Heart left ventricle (tissue), 16 donors: ENCODE measurements at places on chromosomes 6 and 20.

DNA sequence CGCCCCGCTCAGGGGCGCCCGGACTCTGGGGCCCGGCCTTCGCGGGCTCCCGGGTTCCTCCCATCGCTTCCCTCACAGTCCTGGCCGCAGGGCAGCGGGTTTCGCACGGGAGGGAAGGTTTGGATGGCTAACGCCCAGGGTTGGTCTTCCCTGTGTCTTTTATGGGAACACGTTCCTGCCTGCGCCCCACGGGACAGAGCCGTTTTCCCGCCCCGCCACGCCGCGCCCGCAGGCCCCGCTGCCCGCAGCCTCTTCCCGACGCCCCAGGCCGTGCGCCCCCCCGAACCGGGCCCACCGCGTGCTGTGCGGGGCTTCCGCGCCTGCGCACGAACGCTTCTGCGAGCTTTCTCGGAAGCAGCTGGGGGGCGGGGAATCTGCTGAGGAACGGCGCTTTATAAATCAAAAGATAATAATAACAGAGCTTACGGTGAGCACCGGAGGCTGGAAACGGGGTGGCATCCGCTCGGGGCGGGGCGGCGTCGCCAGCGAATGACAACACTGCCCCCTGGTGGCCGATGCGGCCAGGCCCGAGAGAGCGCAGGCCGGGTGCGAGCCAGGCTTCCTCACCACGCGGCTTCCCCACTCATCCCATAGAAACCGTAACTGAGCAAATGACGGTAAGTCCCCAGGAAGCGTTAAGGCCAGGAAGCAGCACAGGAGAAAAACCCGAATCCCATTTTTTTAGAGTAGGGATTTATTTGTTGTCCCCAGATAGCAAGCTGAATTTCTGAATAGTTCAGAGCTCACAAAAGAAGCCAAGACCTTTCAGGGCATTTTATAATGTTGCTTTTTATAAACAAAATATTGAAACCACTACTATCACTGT lies 116.4 kb downstream of the MYLK4 start:
- DNase-seq = peak; percentile 88

DNA sequence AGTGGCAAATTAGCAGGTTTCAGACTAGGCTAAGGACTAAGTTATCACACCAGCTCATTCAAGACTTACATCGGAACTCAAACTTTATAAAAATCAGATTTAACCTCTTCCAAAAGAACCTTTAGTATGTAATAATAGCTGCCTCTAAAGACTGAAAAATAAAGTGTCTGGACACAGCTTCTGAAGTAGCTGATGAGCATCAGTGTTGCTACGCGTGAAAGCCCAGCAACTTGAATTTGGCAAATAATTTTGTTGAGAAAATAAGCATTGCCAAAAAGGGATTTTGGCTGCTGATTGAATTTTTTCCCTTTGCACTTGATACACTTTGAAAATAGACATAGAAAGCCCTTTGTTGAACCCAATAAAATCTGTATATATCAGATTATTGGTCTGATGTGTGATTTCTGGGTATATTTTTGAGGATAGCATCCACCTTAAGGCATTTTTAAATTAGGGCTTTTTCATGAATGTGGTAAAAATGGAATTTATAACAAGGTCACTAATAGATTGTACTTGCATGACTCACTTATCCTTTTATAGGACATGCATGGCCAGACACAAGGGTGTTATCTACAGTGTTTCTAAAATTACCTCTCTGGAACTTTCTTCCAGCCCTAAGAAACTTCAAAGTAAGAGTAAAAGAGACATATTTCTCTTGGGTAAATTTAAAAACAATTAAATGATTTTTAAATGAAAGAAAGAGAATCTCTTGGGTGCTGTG lies 350.4 kb downstream of the TENT5A start:
- no peak for DNase-seq

- no peak for DNase-seq
These were observed 497.1 kb upstream of the ARID1B start for GRCh38 chr6:156280065-156280464.

DNA sequence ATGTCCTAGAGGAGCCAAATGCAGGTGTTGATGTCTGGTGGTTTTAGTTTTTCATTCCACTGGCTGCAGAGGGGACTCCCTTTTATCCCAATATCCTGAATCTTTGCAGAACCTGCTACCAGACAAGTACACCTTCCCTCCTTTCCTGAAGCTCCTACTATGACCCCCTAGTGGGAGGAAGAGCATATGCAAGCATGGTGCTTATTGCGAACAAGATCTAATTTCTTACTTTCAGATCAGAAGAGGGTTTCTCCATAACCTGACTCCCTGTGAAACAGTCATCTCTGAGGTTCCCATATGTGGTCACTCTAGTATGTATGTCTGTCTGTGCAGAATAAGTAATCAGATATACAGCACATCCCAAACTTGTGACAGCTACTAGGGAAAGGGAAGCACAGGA lies 277.2 kb downstream of the ARHGAP18 start:
- no peak for DNase-seq

GRCh38 chr6:15481390-15482291 lies 181.2 kb downstream of the DTNBP1 start:
- DNase-seq = no peak

GRCh38 chr6:33843131-33844121 lies 39.6 kb upstream of the MLN start:
- DNase-seq = no peak

DNA sequence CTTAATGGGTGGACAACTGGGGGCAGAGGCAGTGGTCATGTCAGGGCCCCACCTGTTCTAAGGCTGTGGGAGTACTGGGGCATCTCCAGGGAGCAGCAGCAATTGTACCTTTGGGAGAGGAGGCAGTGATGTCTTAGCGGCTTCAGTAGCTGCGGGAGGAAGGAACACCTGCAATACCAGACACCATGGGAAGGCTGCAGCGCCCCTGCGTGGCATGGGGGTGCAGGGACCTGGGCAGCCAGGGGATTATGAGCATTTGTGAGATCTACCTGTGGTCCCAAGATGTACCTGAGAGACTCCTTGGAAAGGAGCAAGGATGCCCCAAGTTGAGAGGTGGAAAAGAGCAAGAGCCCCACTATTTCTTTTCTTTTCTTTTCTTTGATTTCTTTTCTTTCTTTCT lies 112.1 kb upstream of the GPR6 start:
- no peak for DNase-seq

GRCh38 chr6:104682722-104683643 lies 176.7 kb downstream of the HACE1 start:
- peak; percentile 41 for DNase-seq

GRCh38 chr20:8287340-8287739 lies 155.3 kb downstream of the PLCB1 start:
- DNase-seq = no peak

GRCh38 chr6:108473197-108473596 lies 87.5 kb upstream of the FOXO3 start:
- no peak for DNase-seq

GRCh38 chr20:20785226-20785625 lies 72.8 kb upstream of the RALGAPA2 start:
- no peak for DNase-seq

DNA sequence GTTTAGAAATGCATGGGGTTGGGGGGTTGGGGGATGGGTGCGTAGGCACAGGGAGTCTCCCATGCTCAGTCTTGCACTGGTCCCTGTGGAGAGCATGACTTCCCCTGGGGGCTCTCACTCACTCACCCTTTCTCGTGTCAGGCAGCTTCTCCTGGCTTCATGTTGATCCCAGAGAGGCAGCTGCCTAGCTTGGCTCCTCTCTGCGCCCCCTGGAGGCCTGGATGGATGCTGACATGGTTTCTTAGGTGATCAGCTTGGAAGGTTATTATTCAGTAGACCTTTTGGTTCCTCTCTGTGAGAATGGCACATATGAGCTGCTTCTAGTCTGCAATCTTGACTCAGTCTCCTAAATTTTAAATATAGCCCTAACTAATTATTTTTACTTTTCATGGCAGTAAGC lies 109.3 kb upstream of the FAM83B start:
- no peak for DNase-seq

DNA sequence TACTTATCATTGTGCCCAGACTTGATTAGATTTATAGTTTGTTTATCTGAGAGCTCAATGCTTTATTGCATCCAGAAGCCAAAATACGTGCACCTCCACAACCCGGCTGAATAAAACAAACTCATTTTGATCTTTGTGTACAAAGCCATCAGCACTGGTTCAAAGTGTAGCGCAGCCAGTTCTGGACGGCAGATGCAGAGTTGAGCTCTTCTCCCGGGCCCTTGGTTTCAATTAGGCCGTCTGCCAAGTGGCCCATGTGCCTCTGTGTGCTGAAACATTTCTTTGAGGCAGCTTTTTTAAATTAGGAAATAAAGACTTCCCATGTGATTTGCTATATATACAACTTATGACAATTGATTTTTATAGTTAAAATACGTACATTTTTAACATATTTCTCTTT lies 96.2 kb upstream of the RSPO3 start:
- DNase-seq = no peak

GRCh38 chr6:151784441-151785214 lies 22.9 kb upstream of the ESR1 start:
- no peak for DNase-seq

DNA sequence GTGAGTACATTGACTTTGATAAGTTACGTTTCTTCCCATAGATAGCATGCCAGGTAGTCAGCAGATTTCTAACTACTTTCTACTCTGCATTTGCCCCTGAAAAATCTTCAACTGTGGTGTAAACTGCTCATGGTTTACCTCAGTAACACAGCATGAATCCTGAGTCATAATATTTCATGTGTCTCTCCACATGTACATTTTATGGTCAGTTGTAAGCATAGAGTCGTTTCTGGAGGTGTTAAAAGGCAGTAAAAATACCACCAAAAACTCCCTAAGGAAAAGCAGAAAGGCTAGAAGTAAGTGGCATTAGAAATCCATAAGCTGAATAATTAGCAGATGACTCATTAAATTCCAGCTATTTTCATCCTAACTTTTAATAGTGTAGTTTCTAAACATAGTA lies 4.1 kb upstream of the GPR63 start:
- DNase-seq = no peak

- no peak for DNase-seq
These were observed 16.8 kb downstream of the POFUT1 start for GRCh38 chr20:32224463-32224862.

DNA sequence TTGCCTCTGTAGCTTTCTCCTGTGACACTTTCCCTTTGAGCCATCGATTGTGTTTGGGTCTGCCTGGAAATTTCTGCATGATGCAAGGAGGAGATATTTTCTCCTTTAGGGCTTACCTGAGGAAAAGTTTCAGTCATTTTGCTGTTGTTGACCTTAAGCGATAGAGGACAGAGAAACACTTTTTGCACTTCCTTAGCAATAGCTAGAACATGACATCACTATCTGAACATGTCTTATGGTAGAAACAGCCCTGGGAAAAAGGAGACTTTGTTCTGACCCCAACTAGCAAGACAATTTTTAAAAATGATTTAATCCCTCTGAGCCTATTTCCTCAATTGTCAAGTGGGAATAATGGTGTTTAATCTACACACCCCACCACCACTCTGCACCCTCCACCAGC lies 9.7 kb upstream of the FILIP1 start:
- DNase-seq = no peak

DNA sequence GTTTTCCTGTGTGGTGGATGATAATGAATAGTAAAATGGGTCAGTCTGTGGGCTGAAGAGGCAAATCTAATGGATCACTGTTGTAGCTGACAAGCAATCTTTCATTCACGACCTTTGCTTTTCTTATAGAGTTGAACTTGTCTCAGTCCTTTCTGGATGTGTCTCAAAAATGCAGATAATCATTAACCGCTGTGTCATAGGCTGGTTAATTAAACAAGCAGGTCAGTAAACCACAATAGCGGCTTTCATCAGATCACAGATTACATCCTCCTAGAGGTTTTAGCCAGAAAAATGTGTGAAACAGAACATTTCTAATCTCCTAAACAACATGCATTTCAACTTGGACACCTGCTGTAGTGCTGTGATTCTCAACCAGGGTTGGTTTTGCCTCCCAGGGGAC lies 2.5 kb upstream of the METTL24 start:
- no peak for DNase-seq

DNA sequence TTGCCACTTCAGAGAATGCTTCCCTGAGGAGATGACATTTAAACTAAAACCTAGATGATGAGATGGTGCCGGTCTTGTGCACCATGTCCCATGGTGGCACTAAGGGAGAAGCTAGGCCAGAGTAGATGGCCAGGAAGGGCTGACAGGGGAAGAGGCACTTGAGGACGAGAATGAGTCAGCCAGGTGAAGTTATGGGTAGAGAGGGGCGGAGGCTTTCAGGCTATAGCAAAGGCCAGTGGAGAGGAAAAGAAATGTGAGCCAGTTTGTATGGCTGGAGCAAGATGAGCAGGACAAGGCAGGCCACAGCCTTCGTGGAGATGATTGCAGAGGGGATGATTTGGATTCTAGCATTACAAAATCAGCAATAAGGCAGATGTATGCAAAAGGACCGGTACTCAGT lies 44.7 kb upstream of the ADGRF4 start:
- DNase-seq = no peak

GRCh38 chr20:6277661-6278240 lies 154.9 kb upstream of the FERMT1 start:
- no peak for DNase-seq

GRCh38 chr6:161143663-161144430 lies 130.0 kb downstream of the AGPAT4 start:
- no peak for DNase-seq

DNA sequence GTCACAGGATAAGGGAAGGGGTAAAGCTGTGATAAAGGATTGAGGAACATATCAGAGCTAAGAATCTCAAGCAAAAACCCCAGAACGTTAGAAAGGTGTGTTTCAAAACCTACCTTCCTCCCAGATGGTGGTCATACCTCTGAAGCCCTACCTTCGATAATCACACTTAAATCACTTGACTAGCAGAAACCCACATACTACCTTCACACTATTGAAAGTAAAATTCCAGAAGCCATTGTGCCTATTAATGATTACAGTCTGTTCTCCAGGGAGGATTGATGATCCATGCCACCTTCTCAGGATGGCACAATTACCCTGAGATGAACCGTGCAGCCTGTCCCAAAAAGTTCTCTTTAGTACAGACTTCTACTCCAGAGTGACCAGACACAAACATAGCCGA lies 72.3 kb upstream of the SOX4 start:
- no peak for DNase-seq

DNA sequence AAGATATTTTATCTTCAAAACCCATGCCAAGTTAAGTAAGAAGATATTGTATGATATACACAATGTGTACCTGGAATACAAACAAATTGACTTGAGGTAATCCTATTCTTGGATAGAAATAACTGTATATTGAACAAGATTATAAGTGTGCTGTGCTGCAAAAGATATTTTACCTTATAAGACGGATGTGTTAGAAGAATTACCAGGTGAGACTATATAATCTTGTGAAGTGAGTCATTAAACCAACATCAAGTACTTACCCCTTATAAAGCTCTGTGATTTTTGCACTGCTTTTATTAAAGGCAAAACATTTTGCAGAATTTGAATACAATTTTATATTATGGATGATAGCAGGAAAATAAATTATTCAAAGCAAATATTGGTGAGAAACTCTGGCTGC lies 570.0 kb downstream of the MMUT start:
- DNase-seq = no peak

GRCh38 chr20:11204926-11205768 lies 531.3 kb upstream of the JAG1 start:
- DNase-seq = no peak

GRCh38 chr6:33816911-33817310 lies 13.1 kb upstream of the MLN start:
- DNase-seq = no peak
